Gastroesophageal sphincter (tissue), 4 donors: ENCODE measurements at places on chromosomes 7 and 10. TPM values are rescaled to one million over a fixed set of nuclear protein-coding genes. Genes with fewer than 3 reads are reported as not detected.

The MLLT10 gene
- total RNA-seq = 30.4 TPM

The ITGA8 gene
- total RNA-seq = 577 TPM

DNA sequence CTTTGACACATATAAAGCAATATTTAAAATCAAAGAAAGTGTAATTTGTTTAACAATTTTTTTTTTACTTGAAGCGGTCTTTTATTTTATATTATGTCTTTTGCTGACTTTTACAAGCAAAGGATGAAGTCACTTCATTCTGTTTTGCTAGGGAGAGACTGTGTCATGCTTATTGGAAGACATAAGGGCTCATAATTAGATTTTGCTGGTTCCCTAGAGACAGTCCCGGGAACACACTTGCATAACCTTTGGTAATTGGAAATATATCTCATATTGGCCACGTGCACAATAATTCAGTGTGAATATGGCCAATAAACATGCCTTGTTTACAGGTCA is 448 bp upstream of the NET1 start:
- ATAC-seq = peak; percentile 5

DNA sequence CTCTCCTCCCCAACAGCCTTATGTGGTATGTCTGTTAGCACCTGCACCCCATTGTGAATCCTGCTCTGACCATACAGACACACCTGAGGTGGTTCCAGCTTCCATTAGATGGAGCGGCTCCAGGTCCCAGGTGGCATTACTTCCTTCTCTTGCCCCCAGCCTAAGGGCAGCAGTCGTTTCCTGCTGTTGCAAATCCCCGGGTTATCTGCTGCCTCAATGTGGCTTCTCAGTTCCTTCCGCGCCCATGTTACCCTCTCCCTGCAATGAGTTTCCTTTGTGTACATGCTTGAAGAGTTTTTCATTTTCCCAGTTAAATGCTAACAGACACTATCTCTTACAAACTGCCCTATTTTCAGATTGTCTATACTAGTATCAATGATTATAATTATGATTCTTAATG is 62.8 kb upstream of the PRKCQ start:
- ATAC-seq = no peak

DNA sequence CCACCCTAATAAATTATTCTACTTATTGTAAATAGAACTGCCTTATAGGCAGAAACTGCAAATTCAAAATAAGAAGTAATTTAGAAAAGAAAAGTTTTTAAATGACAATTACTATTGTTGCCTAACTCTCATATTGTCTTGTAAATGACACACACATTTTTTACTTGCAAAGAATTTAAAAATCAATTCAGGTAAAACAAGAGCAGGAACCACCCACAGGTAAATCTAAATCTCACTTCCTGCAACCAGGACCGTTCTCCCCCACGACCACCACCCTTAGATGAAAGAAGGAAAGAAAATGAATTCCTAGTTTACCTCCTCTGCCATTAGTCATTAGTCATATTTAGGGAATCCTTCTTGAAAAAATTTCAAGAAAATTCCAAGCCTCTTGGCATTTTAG is 4.8 kb upstream of the AASS start:
- no peak for ATAC-seq

DNA sequence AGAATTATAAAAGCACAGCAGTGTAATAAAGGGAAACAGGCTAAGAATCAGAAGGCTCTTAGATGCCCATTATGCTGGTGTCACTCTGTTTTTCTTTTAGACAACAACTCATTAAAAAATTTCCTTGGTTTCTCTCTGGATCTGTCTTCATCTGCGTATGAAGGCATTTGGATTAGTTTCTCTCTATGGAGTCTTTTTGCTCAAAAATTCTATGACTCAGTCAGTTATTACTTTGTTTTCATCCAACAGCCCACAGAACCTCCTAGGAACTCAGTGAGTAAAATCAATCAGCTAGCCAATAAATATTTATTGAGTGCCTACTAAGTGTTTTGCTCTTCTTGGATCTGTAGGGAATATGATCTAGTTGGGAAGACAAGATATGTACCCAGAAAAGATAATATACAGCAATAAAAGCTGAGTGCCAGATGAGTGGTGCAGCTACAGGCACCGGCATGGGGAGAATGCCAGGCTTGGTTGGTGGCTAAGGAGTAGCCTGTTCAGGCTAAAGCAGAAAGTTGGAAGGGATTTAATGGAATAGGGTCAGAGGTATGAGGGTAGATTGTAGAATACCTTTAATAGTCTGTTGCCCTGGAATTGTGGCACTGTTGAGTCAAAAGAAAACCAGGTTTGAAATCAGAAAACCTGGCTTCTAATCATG is 156.2 kb downstream of the LRRC4 start:
- ATAC-seq = no peak

DNA sequence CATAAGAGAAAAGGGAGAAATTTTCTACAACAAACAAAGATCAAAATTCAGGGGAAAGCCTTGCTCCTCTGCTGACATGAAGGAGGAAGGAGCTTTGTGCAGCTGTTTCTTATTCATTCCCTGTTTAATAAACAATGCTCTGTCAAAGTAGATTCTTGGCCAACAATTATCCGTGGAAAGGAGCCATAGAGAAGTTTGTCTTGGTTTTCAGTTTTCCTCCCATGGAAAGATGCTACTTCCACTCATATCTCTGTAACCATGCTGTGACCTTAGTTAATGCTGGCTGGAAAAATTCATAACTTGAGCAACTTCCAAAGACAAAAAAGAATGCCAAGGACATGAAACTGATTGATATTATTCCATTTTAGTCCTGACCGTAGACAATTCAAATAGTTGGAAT is 8.1 kb downstream of the DDC start:
- peak; percentile 73 for ATAC-seq

DNA sequence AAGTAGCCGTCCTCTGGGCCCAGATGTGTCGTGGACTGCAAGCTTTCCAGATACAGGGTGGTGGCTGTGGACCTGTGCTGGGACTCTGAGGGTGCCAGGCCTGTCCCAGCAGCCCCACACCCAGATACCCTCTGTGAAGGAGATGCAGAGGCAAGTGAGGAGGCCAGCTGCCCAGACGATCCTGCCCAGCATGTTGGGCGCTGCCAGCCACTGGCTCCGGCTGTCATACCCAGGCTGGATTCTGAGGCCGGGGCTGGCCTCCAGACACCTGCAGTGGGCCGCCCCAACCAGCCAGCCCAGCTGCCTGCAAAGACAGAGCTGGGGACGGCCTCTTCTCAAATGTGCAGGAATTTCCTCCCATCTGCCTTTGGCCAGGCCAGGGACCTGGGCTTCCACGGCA is 39.1 kb upstream of the EBF3 start:
- ATAC-seq = no peak

DNA sequence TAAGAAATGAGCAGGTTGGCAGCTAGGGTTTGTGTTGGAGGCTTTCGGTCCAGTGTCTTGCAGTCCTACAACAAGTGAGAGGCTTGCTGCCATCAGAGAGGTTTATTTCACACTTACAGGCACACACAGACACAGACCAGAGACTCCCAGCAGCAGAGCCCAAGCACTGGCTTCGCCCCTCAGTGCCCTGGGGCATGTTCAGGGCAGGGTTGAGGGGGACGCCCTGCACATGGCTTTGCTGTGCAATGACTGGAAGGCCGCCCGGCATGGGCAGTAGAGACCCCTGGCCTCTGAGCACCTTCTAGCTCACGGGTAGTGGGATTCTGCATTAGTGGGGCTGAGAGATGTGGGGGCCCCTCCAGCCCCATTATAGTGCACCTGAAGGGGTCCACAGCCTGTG is 3.8 kb downstream of the SPRN start:
- ATAC-seq = no peak
